ENCODE measurements at places on chromosomes 1 and 21.

GRCh38 chr1:235532360-235532759 is 28.1 kb upstream of the B3GALNT2 start:
- DNase-seq, result no peak

GRCh38 chr1:115556236-115556635 is 85.5 kb upstream of the VANGL1 start:
- DNase-seq, result no peak

GRCh38 chr21:14589855-14590563 is 43.9 kb upstream of the SAMSN1 start:
- no peak for DNase-seq

GRCh38 chr1:220957233-220957605 is 78.0 kb downstream of the HLX start:
- DNase-seq, result no peak

GRCh38 chr1:54289712-54290233 is 89.8 kb downstream of the MRPL37 start:
- DNase-seq, result no peak

GRCh38 chr1:61322769-61323168 is 240.4 kb downstream of the NFIA start:
- DNase-seq, result no peak

- DNase-seq, result no peak
These were observed 24.6 kb upstream of the ENAH start for GRCh38 chr1:225677350-225678124.

DNA sequence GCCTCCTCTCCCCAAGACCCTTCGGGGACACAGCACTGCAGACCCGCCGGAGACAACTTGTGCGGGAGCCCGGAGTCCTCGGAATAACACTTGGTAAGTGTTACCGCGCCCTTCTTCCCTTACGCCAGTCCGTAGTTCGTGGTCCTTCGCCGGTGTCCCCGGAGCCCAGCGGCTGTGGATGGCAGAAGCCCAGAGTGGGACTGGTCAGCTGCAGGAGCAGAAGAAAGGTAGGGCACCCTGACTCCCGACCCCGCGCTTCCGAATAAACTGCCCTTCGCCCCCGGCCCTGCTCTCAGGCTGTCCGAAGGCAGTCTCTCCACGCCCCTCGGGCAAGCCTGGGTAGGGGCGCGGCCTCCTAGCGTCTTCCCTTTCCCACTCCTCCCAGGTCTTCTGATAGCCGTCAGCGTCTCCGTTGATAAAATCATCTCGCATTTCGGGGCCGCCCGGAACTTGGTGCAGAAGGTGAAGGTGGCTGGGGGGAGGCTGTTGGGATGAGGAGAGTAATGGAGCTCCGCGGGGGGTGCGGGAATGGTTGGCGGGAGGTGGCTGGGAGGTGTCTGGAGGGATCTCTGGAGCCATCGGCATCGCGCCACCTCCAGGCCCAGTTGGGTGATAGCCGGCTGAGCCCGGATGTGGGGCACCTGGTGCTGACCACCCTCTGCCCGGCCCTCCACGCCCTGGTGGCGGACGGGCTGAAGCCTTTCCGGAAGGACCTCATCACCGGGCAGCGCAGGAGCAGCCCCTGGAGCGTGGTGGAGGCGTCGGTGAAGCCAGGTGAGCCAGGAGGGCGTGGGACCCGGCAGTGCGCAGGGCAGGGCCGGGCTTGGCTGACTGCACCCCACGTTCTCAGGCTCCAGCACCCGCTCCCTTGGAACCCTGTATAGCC is 4.3 kb downstream of the RUSC1 start:
- DNase-seq, result no peak

DNA sequence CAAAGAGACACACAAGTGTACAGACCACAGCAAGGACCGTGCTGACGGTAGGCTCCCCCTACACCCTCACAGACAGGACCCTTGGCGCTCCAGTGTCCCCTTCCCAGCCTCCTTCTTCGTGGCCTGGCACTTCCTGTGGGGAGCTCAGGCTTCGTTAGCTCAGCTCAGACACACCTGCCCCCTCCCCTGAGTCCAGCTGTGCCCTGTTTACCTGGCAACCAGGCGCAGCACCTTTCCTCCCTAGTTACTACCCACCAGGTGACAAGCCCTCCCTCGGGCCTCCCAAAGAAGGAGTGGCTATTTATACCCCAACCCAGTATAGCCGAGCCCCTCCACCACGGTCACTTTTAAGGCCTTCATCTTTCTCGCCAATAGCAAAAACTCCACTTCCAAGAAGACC is 4.7 kb downstream of the CELF3 start:
- DNase-seq, result no peak

DNA sequence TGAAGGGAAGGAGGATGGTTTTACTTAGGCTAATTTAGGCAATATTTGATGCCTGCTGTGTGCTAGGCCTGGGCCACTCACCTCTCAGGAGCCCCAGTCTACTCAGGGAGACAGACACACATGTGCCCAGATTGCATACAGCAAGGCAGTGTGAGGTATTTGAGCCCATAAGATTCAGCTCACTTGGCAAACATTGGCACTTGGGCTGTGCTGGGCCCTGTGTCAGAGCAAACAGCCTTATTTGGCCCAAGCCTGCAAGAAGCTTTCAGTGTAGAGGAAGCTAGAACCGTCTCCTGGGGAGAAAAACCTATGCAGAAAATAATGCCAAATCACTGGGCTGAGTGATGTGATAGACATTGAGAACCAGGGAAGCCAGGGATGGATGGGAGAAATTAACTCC is 3.9 kb upstream of the SYNC start:
- no peak for DNase-seq
